ENCODE measurements at places on chromosomes 5 and 9. TPM values are rescaled to one million over a fixed set of nuclear protein-coding genes. Genes with fewer than 3 reads are reported as not detected.

Gene ADAMTS19
- not detected for total RNA-seq

Gene TENT4A
- 25.6 TPM for total RNA-seq

Gene UCK1
- 22.2 TPM for total RNA-seq

Gene IFNB1
- not detected for total RNA-seq

Gene POC5
- total RNA-seq, result 15.2 TPM

Gene NR4A3
- 37.5 TPM for total RNA-seq

Gene SHLD3
- total RNA-seq, result 8.5 TPM

Gene HNRNPA0
- 42.7 TPM for total RNA-seq

Gene SAXO1
- total RNA-seq, result not detected

Gene NUTM2G
- not detected for total RNA-seq

DNA sequence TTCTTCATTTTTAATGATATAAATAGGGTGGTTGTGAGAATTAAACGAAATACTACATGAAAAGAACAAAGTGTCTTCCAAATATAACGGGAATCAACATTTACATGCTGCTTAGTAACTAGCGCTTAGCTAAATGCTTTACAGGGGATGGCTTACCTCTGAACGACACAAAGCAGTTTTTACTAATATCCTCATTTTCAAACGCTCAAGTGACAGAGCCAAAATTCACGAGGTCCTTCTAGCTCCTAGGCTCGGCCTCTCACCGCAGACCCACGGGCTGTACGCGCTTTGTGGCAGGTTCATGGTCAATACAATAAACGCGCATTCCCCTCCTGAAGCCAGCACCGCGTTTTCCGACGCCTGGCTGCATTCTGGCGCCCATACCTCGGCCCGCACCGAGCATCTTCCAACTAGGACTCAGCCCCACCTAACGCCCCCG lies 442 bp downstream of the ZNF510 start:
- no peak for DNase-seq

GRCh38 chr5:78611126-78611605 lies 37.4 kb downstream of the LHFPL2 start:
- no peak for DNase-seq

DNA sequence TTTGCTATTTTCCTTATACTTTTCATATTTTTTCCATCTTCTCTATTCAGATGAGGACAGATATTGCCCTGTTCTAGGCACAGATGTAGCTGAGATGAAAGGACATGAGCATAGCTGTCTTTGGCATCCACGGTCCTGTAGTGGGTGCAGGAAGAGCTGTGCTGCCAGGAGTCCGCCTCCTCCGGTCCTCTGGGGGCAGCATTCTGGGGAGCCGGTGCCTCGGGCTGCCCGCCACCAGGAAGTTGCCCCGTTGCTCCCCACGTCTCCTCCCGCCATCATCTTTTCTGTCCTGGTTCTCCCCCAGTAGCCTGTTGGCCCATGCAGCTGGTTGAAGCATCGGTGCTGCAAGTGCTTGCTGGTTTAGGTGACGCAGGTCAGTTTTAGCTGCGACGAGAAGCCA lies 170.0 kb upstream of the IRX4 start:
- DNase-seq, result no peak

GRCh38 chr9:20619487-20620200 lies 2.7 kb downstream of the MLLT3 start:
- no peak for DNase-seq

GRCh38 chr5:106649031-106649430 lies 1021.7 kb downstream of the EFNA5 start:
- no peak for DNase-seq

- no peak for DNase-seq
These were observed 1985.2 kb upstream of the CDH9 start for GRCh38 chr5:29023541-29023940.

DNA sequence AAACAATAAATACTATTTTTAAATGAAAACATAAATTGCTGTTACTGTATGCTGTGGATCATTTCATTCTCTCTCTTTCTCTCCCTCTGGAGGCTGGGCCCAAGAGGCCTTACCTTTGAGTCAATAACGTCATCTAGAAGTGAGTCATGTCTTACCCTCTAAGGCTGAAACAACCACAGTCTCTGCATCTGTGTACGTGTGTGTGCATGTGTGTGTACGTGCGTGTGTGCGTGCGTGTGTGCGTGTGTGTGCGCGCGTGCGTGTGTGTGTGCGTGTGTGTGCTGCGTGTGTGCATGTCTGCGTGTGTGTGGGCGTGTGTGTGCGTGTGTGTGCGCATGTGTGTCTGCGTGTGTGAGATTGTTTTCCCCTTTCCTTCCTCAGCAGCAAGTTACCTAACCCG lies 13.6 kb upstream of the IL17B start:
- DNase-seq, result no peak

GRCh38 chr9:80957801-80958200 lies 731.5 kb downstream of the TLE1 start:
- no peak for DNase-seq

GRCh38 chr9:132235894-132236661 lies 74.2 kb downstream of the NTNG2 start:
- DNase-seq, result peak; percentile 63

GRCh38 chr5:155934964-155935363 lies 392.0 kb upstream of the SGCD start:
- no peak for DNase-seq

- DNase-seq, result no peak
These were observed 50.3 kb downstream of the FYB1 start for GRCh38 chr5:39169081-39169480.
